Activated T-helper 1 cell treated with anti-CD3 and anti-CD28 coated beads, Interleukin-12 subunit alpha, Interleukin-12 subunit beta, Interleukin-2, Interleukin-4 antibody, amounts not matched to agents 30 ng/mL and 10 ng/mL and 1 ng/mL, durations not matched to agents 14 hours and 24 hours and 36 hours (primary cell): ENCODE measurements at places on chromosomes 3 and 15.

GRCh38 chr3:107619549-107619948 lies 96.8 kb downstream of the BBX start:
- H3K36me3 ChIP-seq, result no peaks in the 10 kb centered on the region
- DNase-seq, result no peak
- no peak overlapping the region for H3K27ac ChIP-seq

GRCh38 chr3:16599694-16600093 lies 5.5 kb downstream of the DAZL start:
- peaks cover 34% of the 10 kb centered on the region for H3K4me1 ChIP-seq
- peaks cover 25% of the 10 kb centered on the region for H3K27me3 ChIP-seq
- no peaks in the 10 kb centered on the region for H3K36me3 ChIP-seq
- H3K4me3 ChIP-seq, result no peak overlapping the region

GRCh38 chr15:82020625-82021394 lies 25.0 kb downstream of the MEX3B start:
- H3K36me3 ChIP-seq, result no peaks in the 10 kb centered on the region
- H3K27me3 ChIP-seq, result peaks cover 9% of the 10 kb centered on the region
- H3K27ac ChIP-seq, result no peak overlapping the region
- no peak overlapping the region for H3K4me3 ChIP-seq
- no peak for DNase-seq

GRCh38 chr3:127193341-127193740 lies 410 bp downstream of the PRR23E start:
- no peak overlapping the region for H3K4me3 ChIP-seq
- H3K27me3 ChIP-seq, result peaks cover 3% of the 10 kb centered on the region
- no peaks in the 10 kb centered on the region for H3K4me1 ChIP-seq
- no peak overlapping the region for H3K27ac ChIP-seq
- H3K36me3 ChIP-seq, result no peaks in the 10 kb centered on the region

DNA sequence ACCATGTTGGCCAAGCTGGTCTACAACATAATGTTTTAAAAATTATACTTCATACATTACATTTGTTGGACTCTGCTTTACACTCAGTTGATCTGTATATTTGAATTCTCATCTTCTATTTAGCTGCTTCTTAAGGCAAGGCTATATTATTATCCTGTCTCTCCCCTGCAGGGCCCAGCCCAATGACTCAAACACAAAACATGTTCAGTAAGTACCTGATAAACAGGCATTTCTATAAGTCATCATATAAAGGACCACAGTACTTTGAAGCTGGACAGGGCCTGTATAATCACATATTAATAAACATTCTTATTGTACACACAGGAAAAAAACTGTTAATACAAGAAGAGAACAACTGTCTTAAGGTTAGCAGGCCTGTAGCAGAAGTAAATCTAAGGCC lies 36.2 kb downstream of the NGLY1 start:
- H3K36me3 ChIP-seq, result peaks cover 57% of the 10 kb centered on the region
- no peaks in the 10 kb centered on the region for H3K4me1 ChIP-seq
- no peak for DNase-seq
- H3K27ac ChIP-seq, result no peak overlapping the region
- H3K4me3 ChIP-seq, result no peak overlapping the region
- H3K27me3 ChIP-seq, result no peaks in the 10 kb centered on the region

GRCh38 chr3:156729460-156730179 lies 55.2 kb downstream of the TIPARP start:
- no peak for DNase-seq
- no peak overlapping the region for H3K27ac ChIP-seq
- no peaks in the 10 kb centered on the region for H3K27me3 ChIP-seq
- no peak overlapping the region for H3K4me3 ChIP-seq

GRCh38 chr3:112617285-112617684 lies 23.7 kb downstream of the CCDC80 start:
- no peak for DNase-seq
- no peak overlapping the region for H3K4me3 ChIP-seq
- peaks cover 1% of the 10 kb centered on the region for H3K27me3 ChIP-seq

- H3K27ac ChIP-seq, result no peak overlapping the region
- H3K36me3 ChIP-seq, result peaks cover 13% of the 10 kb centered on the region
- peaks cover 2% of the 10 kb centered on the region for H3K27me3 ChIP-seq
- DNase-seq, result no peak
Observed at GRCh38 chr3:188262913-188263683, 109.1 kb downstream of the LPP start.

DNA sequence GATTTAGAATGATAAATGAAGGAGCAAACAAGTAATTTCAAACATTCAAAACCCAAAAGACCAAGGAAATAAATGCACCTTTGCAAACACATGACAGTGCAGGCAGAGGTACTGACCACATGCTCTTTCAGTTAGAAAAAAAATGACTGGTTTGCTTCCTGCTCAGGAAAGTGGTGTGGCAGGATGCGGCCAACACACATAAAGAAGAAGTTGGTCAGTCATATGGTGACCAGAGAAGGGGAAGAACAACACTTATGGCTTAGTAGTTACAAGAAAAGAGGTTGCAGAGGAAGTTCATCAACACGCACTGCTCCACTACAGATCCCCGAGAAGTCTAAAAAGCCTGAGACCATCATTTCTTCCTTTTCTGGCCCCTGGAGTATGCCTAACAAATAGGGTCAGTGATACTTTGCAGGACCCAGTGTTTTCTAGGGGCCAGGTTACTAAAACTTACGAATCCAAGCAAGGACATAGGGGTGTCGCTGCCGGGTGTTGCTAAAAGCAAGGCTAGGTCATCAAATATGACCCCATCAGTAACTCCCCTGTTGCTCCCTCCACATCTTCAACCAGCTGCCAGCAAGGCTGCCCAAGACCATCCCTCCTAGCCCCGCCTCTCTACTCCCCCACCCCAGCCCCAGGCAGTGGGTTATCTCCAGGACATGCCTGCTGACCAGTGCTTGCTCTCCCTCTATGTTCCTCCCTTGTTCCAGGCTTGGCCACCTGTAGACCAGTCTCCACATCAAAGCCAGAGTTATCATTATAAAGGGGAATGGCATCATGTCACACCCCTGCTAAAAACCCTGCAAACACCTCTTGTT lies 11.2 kb downstream of the ATP8B4 start:
- H3K27me3 ChIP-seq, result no peaks in the 10 kb centered on the region
- peaks cover 43% of the 10 kb centered on the region for H3K36me3 ChIP-seq
- H3K4me1 ChIP-seq, result peaks cover 93% of the 10 kb centered on the region
- peak overlapping the region; percentile 75 for H3K4me3 ChIP-seq

DNA sequence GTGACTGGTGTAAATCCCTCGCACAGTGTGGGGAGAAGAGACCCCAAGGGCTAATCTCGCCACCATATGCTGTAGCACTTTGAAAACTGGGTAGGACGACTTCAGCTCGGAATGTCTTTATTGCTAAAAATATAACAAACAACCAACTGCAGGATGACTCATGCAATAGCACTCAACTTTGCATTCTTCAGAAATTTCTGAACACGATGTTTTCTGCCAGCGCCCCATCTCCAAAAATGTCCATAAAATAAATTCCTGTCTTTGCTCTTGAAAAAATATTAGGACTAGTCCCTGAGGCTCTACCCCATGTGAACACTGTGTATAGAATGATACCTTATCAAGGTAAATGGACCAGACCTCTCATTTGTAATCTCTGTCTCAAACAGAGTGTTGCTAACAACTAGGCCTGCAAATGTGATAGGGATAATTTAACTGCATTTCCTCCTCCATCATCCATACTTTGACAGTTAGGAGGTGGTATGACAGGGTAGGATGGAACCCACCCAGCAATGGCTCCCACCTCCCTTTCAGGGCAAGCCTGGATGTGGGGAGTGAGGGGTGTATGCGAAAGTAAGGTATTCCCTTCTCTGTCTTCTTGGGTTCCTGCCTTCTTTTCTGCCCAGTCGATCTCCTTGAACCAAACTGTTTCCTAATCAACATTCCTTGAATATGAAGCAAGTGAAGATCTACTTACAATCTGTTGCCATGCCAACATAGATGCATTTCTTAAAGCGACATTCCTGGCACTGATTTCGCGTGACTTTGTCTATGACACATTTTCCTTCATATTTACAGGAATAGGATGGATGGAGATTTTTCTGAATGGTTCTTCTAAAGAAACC lies 201.1 kb downstream of the NR1D2 start:
- H3K27ac ChIP-seq, result no peak overlapping the region
- H3K36me3 ChIP-seq, result no peaks in the 10 kb centered on the region
- no peaks in the 10 kb centered on the region for H3K27me3 ChIP-seq
- no peak for DNase-seq
- H3K4me3 ChIP-seq, result no peak overlapping the region
- H3K4me1 ChIP-seq, result no peaks in the 10 kb centered on the region

DNA sequence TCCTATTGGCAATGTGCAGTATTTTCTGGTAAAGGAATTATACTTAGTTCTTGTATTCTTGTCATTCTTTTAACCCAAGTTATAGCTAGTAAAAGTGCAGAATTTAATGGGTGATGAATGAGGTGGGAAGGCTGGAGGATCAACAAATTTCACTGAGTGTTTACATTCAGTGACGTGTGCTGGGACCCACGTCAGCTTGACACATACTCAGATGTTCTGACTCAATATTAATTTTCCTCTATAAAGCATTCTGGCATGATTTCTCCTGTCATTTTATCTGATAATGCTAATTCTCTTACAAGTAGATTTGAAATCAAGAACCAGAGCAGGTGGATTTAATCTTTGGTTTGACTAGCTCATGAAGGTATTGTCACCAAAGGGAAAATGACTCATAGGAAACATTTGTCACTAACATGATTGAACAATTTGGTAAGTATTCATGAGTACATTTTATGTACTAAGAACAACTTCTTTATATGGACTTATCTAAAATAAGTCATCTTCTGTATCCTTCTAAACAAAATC lies 71.0 kb upstream of the SYNPR start:
- H3K36me3 ChIP-seq, result no peaks in the 10 kb centered on the region
- H3K4me3 ChIP-seq, result no peak overlapping the region
- H3K27ac ChIP-seq, result no peak overlapping the region
- DNase-seq, result no peak
- H3K27me3 ChIP-seq, result no peaks in the 10 kb centered on the region

DNA sequence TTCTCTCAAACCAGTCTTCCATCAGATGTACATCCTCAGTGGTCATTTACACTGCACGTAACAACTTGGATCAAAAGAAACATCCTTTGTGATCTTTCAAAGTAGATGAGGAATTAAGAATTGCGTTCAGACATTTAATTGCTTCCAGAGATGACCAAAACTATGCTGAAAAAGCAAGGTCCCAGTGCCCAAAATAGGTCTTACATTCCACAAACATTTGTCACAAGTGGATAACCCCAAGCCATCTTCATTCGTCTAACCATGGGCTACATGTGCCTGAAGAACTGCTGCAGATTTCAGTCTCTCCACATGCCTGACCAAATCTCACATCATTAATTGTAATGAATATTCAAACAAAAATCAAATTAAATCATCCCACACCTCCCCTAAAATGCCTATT lies 273.6 kb downstream of the SHOX2 start:
- no peaks in the 10 kb centered on the region for H3K27me3 ChIP-seq
- H3K4me3 ChIP-seq, result no peak overlapping the region
- no peak for DNase-seq
- no peaks in the 10 kb centered on the region for H3K36me3 ChIP-seq

DNA sequence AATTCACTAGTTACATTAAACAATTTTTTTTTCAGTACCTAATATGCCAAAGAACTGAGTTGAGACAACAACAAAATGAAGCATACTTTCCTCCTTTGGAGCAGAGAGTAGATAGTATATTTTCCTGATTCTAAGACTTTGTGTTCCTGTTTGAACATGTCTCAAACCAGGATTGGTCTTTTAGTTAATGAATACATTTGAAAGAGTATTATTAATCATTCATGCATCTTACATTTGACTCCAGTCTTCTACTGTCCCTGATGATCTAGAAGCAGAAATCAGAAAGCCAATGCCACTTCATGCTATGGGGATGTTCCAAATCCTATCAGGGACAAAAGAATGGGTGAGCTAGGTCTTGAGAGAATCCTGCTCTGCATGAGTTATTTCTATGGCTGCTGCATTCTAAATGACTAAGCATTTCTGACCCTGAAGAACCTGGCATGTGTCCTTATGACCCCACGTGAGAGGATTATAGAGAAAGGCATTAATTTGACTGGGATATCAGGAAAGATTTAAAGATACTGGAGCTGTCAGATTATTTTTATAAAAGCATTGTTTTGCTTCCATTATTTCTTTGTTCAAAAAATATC lies 32.9 kb upstream of the MBNL1 start:
- no peak overlapping the region for H3K27ac ChIP-seq
- no peak overlapping the region for H3K4me3 ChIP-seq
- no peak for DNase-seq
- no peaks in the 10 kb centered on the region for H3K27me3 ChIP-seq
- H3K36me3 ChIP-seq, result no peaks in the 10 kb centered on the region

GRCh38 chr3:189058071-189058470 lies 113.7 kb upstream of the TPRG1 start:
- H3K4me1 ChIP-seq, result peaks cover 12% of the 10 kb centered on the region
- no peak overlapping the region for H3K27ac ChIP-seq
- H3K27me3 ChIP-seq, result peaks cover 7% of the 10 kb centered on the region
- peaks cover 4% of the 10 kb centered on the region for H3K36me3 ChIP-seq
- H3K4me3 ChIP-seq, result no peak overlapping the region
- DNase-seq, result no peak

DNA sequence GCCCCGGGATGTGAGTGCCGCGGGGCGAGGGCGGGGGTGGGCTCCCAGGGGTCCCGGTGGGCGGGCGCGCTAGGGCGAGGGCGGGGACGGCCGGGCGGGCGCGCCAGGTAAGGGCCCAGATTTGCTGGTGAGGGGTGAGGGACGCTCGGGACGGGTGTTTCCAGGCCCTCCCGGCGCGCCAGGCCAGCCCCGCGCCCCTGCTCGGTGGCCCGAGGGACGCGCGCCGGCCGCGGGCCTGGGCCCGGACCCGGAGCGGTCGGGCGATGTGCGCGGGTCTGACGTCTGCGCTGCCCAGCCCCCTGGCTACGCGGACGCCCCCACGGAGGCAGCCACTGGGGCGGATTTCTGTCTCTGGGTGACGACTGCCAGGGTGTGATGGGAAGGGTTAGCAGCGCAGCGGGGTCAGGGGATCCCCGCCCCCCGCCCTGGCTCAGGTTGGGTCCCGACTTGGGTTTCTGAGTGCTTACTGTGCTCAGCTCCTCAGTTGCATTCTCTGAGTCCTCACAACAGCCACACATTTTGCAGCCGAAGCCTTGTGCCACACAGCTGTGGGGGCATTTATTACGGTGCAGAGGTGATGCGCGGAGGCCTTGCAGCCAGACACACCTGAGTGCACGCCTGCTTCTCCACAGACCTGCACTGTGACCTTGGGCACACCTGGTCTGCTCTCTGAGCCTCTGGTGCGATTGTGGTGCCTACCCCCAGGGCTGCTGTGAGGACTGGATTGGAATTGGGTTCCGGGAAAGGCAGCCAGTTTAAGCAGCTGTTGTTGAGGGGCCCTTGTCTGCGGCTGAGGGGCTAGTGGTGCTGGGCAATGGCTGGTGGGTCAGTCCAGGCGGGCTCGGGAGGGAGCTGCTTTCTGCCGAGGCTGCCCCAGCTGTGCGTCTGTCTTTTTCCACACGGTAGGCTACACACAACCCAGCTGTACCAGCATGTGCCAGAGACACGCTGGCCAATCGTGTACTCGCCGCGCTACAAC lies 523 bp downstream of the HDAC11 start:
- peak overlapping the region; percentile 82 for H3K4me3 ChIP-seq
- H3K36me3 ChIP-seq, result no peaks in the 10 kb centered on the region
- H3K27ac ChIP-seq, result no peak overlapping the region
- peak; percentile 34 for DNase-seq

GRCh38 chr3:13877911-13878280 lies 2.0 kb downstream of the WNT7A start:
- H3K27me3 ChIP-seq, result peaks cover 52% of the 10 kb centered on the region
- no peak overlapping the region for H3K27ac ChIP-seq
- H3K4me3 ChIP-seq, result no peak overlapping the region
- H3K36me3 ChIP-seq, result no peaks in the 10 kb centered on the region
- no peaks in the 10 kb centered on the region for H3K4me1 ChIP-seq

- H3K4me3 ChIP-seq, result no peak overlapping the region
- no peaks in the 10 kb centered on the region for H3K36me3 ChIP-seq
- no peak for DNase-seq
- H3K27ac ChIP-seq, result no peak overlapping the region
Observed at GRCh38 chr3:153928851-153929250, 192.3 kb upstream of the ARHGEF26 start.
